ENCODE measurements at places on chromosomes 1 and 21.
A peak's percentile ranks its signal among the peaks of the same experiment; 100 is the strongest.

DNA sequence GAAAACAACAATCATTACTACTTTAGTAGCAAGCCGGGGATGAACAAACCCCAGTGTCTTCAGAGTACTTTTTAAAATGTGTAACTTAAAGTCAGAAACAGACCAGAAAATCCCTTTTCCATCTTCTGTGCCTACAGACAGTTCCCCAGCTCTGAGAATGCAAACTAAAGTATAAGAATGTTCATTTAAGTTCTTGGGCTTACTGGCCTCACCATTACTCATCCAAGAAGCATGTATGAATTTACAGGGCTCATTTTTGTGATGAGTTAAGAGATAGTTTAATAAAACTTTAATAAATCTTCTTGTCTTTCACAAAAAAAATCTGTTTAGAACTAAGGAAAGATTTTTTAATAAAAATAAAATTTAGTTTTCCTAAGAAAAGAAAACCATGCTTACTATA is 4.6 kb downstream of the LPGAT1 start:
- no peak for DNase-seq

DNA sequence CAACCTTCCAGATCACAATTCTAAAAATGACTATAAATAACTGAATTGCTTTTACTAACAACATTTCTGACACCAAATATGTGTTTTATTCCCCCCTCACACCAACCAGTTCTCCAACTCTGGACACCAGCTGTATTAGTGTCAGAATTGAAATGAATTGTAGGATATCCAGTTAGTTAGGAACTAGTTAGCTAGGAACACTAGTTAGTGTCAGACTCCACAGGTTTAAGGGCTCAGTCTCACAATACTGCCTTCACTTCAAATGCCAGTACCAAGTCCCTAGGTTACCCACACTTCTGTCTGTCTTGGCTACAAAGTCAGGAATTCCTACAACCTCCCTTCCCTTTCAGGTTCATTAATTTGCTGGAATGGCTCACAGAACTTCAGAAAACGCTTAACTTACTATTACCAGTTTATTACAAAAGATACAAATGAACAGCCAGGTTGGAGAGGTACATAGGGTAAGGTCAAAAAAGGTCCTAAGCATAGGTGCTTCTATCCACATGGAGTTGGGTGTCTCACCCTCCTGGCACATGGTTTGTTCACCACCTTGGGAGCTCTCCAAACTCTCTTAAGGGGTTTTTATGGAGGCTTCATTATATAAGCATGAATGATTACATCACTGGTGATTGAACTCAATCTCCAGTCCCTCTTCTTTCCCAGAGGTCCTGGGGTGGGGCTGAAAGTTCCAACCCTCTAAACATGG is 4.2 kb downstream of the STXBP3 start:
- no peak for DNase-seq

DNA sequence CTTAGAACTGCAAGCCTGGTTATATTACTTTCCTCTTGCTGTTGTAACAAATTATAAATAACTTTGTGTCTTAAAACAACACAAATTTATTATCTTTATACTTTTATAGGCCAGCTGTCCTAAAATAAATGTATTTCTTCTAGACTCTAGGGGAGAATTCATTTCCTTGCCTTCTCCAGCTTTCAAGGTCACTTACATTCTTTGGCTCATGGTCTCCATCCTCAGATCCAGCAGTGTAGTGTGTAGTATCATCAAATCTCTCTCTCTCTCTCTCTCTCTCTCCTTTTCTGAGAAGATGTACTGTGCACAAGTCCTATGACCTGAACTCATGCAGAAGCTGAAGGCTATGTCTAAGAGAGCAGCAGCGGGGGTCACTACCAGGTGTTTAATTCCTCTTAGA is 1510.6 kb downstream of the MRPL39 start:
- DNase-seq: no peak

- no peak for DNase-seq
Measured at GRCh38 chr1:21175670-21176581, 771 bp downstream of the EIF4G3 start.

DNA sequence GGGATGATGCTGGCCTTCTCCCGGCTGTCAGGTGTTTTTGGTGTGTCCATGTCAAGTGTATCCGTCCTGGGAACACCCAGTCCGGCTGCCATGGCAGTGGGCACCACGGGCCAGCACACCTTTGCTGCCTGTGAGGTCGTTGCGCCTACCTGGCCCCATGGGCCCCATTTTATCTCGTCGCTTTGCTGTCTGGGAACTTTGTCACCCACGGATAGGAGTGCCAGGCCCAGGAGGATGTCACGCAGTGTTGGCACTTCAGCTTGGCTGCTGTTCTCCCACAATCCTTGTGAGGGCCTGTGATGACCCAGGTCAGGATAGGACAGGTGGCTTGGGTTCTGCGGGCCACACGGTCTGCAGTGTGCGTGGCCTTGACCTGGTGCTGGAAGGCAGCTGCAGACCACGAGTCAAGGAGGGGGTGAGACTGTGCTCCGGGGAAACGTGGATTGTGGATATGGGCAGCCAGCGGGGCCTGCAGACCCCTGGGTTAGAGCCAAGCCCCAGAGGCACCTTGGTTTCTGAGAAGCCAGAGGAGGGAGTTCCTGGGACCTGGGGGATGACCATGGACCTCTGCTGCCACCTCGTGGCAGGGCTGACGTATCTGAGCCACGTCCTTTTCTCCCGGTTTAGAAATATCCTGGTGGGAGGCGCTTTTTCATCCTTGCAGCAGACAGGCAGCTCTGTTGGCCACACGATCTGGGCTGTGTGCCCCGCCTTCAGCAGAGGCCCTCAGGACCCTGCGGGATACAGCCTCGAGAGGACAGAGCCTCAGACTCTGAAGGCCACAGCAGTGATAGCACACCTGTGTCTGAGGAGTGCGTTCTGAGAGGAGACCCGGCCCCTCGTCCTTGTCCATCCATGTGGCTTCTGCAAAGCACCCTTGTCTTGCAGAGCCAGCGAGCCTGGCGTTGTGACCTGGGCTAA is 161.1 kb upstream of the COL6A1 start:
- DNase-seq: peak; percentile 73

DNA sequence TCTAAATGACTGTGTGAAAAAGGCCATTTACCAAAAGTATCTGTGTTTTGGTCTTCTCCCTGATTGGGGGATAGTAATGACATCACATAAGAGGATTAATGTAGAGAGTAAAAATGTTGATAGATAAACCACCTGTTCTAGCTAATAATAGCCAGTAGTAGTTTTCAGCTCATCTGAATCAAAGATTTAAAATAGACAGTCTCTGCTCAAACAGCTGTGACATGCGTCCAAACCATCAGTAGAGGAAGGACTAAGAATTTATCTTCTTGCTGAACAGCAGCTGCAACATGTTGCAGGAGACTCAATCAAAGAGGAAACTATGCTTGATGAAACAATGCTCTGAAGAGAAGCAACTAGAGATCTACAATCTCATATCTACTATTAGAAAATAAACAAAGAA is 21.4 kb downstream of the TMPRSS15 start:
- no peak for DNase-seq

DNA sequence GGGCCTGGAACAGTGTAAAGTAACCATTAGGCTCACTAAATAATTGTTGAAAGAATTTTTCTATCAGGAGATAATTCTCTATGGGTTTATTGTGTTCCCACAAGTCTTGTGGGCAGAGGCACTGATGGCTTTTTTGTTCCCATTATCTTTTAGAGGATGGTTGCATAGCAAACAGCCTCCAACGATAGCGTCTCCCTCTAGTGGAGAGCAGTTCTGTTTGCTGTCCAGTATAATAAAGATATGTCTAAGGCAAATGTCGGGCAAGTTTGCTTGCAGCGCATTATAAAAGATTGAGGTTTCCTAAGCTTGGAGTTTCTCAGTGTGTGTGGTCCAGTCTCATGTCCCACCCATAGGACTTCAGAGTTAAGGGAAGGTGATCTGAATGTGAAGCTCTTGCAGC is 1.3 kb upstream of the SLC6A17 start:
- no peak for DNase-seq

- DNase-seq: no peak
Measured at GRCh38 chr1:107626073-107626796, 338.7 kb downstream of the VAV3 start.

DNA sequence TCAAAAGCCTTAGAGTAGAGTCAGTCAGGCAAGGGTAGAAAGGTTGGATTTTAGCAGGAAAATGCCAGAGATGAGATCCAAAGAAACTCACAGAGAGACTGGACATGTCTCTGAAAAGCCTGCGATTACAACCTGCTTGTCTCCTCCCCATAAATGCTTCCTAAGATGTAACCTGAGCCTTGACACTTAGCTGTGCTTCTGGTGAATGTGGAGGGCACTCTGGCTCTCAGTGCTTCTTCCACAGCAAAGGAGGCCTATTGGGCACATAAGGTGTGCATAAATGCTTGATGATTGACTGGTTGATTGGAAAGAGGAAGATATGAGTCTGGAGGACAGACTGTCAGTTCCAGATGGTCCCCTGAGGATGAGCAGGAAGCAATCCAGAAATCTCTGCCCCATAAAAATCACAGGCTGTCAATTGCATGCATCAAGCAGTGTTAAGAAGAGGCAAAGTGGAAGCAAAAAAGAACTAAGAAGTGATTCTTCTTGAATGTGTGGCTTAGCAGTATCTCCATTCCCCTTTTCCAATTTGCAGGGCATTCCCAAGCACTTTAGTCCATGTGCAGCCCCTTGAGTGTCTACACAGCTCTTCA is 236.2 kb upstream of the RRP15 start:
- DNase-seq: no peak

DNA sequence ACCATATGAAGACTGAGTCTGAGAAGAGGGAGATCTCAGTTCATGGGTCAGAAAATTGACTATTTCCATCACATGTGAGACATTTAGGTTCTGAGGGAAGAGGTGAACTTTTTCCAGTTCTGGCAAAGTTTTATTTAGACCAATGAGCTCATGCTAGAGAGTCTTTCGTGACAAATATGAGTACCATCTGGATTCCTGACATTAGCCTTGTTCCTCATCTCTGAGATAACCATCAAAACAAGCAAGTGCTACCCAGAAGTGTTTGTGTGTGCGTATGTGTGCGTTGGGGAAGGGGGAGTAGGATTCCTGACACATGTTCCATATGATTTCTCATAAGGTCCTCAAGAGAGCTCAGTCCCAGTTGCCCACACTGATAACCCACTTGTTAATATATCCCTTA is 120.6 kb downstream of the FASLG start:
- no peak for DNase-seq

DNA sequence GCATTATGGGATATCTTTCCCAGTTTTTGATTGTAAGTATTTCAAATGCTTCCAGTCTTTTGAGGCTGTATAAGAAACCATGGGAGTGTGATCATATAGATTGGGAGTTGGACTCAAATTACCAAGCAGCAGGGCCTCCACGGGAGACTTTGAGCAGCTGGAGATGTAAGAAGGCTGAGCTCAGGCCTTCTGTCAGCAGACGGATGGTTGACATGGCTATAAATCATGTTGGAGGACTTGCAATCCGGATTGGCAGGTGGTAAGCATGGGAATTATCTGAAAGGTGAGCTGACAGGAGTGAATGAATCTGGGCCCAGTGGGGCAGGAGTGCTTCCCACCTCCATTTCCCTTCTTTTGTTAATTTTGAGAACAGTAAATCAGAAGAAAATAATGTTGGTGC is 83.2 kb upstream of the PPM1J start:
- no peak for DNase-seq

DNA sequence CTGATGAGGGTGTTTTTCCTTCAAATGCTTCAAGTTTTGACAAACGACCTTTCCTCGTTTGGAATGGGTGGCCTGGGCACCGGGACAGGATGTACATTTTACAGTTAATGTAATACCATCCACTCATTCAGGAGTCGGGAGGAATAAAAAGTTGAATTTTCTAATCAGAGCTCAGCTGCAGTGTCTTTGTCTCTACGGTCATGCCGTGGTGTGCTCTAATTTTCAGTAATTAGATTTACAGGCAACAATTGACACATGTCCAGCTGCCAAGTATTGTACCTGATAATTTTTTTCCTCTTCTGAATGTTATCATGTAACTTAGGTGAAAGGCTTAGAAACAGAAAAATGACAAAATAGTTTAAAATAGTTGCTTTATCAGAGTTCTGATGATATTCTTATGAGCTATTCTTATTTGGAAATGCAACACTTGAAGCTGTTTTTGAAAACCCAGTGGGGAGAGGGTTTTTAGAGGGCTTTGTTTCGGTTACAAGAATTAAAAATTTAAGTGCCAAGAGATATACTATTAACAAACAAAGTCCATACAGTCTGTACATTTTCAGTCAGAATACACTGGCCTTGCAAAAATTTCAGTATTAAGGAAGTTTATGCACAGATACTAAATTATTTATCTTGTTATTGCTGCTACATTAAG is 1.0 kb downstream of the CDKN2C start:
- DNase-seq: no peak

GRCh38 chr1:64398936-64399335 is 71.0 kb upstream of the CACHD1 start:
- no peak for DNase-seq

- no peak for DNase-seq
Measured at GRCh38 chr1:16716691-16717335, 23.5 kb upstream of the RNU1-4 start.

DNA sequence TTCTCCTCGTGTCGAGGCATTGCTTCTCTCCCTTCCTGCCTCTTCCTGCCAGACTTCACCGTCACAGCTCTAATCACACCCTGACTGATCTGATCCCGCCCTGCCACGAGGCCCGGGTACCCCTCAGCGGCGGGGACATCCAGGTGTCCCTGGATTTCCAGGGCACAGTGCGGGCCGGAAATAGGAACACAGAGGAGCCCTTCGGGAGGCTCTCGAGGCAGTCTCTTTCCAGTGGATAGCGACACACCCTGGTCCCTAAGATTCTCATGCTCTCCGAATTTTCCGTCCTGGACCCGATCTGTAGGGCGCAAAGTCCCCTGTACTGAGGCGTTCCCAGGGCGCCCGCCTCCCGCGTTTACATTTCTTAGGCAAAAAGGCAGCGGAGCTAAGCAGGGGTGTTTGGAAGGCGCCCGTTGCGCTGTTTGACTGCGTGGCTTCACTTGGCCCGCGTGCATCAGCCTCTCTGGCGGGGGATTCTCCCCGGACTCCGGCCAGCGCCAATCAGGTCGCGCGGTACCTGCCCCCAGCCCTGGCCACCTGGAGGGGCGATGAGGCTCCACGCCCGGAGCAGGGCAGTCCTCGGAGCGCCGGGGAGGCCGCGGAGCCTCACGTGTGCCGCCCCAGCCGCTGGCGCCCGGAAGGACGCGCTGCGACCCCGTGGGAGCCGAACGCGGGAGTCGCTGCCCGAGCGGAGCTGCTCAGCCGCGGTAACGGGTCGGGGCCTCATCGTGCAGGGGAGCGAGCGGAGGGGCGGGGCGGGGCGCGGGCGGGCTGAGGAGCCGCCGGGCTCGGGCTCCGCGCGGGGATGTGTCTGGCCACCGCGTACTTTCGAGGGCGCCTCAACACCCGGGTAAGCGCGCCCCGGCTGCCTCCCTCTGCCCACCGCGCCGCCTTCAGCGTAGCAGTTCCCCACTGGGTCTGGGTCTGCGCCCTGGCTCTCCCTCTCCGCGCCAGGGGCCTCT is at the start of gene FAM163A:
Gene FAM163A (plus strand): TSS at position 575 of the 962 bp plus-strand sequence. CDS start 69,807 bp downstream, outside the sequence.
- no peak for DNase-seq

GRCh38 chr1:76942549-76942948 is 75.3 kb downstream of the ST6GALNAC5 start:
- no peak for DNase-seq

GRCh38 chr1:205492201-205492667 is 12.2 kb upstream of the CDK18 start:
- no peak for DNase-seq

- DNase-seq: no peak
Measured at GRCh38 chr21:16634515-16634914, 878.3 kb upstream of the CXADR start.

- no peak for DNase-seq
Measured at GRCh38 chr1:87318056-87318650, 10.5 kb upstream of the LMO4 start.

- no peak for DNase-seq
Measured at GRCh38 chr1:169196161-169196560, 89.7 kb downstream of the ATP1B1 start.

GRCh38 chr1:9385801-9386573 is 93.3 kb downstream of the SPSB1 start:
- DNase-seq: no peak

Data from AG09319 (cell line).